Hindlimb muscle (tissue), 1 donor: ENCODE measurements at places on chromosomes 5 and 9.

- no peak for DNase-seq
Measured at GRCh38 chr9:33785914-33786313, 9.4 kb upstream of the PRSS3 start.

DNA sequence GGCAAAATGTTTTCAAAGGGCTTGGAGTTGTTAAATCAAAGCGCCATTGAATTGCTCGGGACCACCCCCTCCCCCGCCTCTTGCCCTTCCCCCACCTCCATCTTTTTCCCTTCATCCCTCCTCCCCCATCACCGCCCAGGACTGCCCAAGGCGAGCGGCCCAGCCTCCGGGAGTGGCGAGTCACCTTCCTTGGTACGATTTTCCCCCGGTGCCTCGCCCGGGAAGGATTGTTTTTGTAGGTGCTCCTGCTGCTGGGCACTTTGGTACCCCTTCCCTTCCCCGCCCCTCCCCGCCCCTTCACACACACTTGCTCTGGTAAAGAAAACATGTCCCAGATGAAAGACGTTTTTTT is 61.2 kb downstream of the TMEM174 start:
- no peak for DNase-seq

GRCh38 chr5:6194906-6195612 is 183.3 kb downstream of the MED10 start:
- DNase-seq, result no peak

- no peak for DNase-seq
Measured at GRCh38 chr5:14109041-14109747, 33.9 kb upstream of the TRIO start.

DNA sequence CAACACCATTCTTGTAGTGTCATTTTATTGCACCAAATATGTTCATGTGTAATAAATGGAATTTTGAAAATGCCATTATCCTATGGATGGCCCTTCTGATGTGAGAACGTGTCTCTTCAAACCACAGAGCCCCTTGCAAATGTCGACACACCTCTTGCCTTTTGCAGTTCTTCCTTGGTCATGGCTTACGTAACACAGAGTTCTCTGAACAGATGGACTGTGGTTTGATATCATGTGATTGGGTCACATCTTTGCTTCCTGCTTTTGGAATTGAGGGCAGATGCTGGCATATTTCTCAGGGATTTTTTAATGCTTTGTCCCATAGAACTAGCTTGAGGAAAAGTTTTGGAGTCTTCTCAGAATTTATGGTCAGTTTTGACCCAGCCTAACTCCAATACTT is 4.6 kb downstream of the TGFBR1 start:
- DNase-seq, result no peak

DNA sequence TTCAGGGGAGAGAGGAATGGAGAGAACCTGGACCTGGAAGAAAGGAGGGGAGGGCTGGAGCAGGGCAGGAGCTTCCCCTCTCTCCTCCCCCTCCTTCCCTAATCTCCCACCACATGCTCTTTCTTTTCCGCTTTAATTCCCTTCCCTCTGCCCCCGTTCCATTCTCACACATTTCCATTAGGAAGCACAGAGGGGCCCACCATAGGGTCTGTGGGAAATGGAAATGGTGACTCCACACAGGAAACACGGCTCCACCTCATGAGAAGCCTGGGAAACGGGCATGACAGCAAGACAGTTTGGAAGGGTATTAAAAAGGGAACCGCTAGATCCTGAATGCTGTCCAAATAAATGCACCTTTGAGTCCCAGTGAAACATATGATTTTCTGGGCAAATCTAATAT is 64.9 kb upstream of the ENTREP1 start:
- no peak for DNase-seq

- no peak for DNase-seq
Measured at GRCh38 chr9:123174887-123175518, 93.4 kb downstream of the STRBP start.

DNA sequence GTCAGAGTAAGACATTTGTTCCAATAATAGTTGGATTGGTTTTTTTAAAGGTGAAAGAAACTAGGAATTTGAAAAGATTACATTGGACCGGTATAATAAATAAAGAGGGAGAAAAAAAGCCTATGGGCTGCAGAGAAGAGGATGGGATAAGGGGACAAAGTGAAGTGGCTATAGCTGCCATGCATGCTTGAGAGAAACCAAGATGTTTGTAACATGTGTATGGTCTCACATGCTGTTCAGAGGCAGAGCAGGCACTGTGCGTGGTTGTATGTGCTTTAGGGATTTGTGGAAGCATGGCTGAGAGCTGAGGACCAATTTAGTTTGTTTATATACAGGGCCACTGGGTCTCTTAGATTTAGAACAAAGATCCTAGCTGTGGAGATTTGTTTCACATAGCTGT is 32.7 kb downstream of the LNPEP start:
- no peak for DNase-seq

GRCh38 chr9:136854113-136854841 is 2.1 kb downstream of the MAMDC4 start:
- no peak for DNase-seq

- DNase-seq, result no peak
Measured at GRCh38 chr5:158718738-158719505, 380.8 kb downstream of the EBF1 start.

GRCh38 chr5:96565582-96566265 is 96.5 kb upstream of the CAST start:
- DNase-seq, result no peak

DNA sequence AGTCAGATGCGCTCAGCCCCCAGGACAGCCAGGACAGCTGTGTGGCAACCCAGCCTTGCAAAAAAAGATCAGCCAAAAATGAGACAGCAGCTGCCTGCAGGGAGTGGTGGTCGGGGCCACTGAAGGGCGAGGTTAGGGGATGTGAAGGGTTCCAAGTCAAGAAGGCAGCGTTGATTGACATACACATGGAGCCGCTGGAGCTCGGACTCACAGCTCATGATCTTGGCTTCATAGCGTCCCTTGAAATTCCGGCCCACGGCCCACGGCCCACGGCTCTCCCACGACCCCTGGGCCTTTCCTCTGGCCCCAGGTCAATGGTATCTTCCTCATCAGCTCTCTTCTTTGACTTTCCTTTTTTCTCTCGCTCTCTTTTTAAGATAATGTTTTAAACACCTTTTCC is 390.0 kb upstream of the IRX4 start:
- no peak for DNase-seq

DNA sequence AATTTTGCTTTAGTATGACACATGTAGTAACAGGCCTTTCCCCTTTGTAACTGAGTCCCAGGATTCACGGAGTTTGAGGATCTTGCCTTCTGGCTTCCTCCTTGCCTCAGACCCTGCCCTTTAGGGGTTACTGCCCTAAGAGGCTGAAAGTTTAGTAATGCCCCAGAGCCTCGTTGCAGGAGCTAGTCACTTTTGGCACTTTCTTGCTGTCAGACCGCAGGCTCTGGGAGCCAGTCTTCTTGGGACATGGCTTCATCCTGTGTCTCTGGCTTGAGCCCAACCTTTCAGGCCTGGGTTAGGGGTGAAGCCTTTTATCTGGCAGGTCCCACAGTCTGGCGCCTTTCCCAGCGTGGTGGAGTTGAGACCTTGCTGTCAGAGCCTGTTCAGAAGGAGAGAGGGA is 185.6 kb upstream of the DMRT1 start:
- DNase-seq, result no peak

DNA sequence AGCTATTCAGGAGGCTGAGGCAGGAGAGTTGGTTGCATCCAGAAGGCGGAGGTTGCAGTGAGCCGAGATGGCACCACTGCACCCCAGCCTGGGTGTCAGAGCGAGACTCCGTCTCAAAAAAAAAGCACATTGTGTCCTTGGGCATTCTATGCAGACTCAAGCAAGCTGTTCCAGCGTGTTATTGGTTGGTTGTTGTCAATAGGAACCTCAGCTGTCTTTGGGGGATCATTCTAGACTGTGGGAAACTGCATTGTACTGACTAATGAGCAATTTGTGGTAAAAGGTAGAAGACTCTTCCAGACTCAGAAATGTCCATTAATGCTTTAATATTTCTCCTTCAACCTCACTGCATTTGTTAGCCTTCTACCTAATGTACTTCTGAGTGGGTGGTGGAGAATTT is 379.5 kb upstream of the GRAMD2B start:
- DNase-seq, result no peak

DNA sequence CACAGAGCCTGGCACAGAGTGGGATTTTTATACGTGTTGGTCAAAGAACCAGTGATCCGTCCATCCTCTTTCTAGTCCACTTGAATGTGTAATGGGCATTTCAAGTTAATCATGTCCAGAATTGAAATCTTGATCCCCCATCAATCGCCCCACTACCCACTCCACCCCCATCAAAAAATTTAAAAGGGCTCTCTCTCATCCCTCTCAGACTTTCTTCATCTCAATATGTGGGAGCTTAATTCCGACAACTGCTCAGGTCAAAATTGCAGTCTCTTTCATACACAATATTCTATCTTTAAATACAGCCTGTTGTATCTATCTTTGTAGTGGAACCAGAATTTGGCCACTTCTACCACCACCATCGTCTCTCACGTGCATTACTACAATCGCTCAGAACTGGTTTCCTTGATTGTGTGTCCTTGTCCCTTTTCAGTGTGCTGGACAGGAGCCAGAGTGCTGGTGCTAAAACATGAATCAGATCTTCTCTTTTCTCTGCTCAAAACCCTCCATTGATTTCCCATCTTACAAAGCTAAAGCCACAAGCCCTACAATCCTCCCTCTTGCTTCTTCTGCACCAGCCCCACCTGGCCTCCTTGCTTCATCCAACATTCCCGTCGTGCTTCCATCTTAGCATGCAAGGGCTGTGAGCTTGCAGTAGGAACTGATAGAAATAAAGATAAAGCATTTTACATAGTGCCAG is 786 bp upstream of the KIF3A start:
- no peak for DNase-seq

GRCh38 chr5:150303660-150304386 is 1.1 kb upstream of the ARSI start:
- DNase-seq, result no peak

- DNase-seq, result no peak
Measured at GRCh38 chr5:132009706-132010405, 1.6 kb downstream of the ACSL6 start.

DNA sequence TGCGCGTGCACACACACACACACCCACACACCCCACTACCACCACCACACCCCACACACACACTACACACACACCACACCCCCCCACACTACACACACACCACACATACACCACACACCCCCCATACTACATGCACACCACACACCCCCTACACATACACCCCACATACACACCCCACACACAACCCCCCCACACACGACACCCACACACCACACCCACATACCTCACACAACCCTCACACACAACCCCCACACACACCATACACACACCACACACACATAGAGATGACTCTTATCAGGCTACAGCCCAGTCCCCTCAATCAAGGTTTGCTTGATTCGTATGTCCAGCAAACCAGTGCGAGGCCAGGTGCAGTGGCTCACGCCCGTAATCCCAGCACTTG is 25.7 kb downstream of the SLC46A2 start:
- no peak for DNase-seq

GRCh38 chr5:98921947-98922505 is 6.8 kb downstream of the CHD1 start:
- DNase-seq, result no peak

DNA sequence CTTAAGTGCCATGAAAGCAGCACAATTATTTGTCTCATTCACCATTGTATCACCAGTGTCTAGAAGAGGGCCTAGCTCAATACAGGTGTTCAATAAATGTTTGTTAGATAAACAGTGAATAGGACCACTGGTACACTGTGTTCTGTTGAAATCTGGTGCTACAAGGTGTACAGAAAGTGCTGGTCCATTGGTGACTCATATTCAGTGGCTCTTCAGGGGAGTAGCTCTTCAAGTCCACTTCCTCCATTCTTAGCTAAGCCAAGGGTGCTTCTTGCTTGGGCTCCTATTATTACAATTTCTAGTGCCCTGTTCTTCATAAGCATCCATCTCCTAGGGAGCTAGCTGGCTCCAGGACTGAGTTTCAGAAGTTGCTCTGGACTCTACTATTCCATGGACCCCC is 6.4 kb upstream of the FCHO2 start:
- no peak for DNase-seq
